ENCODE measurements at places on chromosomes 6 and 20.

DNA sequence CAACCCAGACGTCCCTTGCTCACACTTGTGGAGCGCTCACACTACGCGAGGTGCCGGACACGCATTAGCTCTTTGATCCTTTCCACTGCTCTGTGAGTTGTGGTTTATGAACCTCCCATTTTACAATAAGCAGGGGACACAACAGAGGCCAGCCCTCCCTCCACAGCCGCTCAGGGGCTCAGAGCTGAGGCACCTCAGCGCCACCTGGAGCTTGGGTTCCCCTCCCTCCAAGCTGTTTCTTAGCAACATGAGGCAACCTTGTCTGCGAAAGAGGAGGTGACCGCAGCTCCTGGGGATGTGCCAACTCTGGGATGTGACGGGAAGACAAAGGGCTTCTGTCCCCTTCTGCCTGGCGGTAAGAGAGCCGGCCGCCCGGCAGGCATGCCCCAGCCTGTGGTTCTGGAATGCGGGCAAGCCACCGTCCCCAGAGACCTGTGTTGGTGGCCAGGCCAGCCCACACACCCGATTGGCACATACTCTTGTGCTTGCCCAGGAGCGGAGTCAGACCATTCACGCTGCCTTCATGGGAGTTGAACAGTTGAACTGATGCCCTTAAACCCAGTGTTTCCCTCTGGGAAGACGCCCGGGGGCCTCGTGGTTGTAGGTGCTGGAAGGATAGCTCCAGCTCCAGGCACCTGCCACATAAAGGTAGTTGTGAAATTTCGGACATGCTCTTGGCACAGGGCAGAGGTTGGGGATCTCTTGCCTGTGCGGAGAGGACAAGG, 44.5 kb downstream of the RBM38 start:
- H3K4me3 ChIP-seq: peak overlapping the region; percentile 74
- no peaks in the 10 kb centered on the region for H3K27me3 ChIP-seq
- H3K36me3 ChIP-seq: no peaks in the 10 kb centered on the region
- no peak overlapping the region for H3K27ac ChIP-seq
- no peak for ATAC-seq

GRCh38 chr6:83470001-83470400, 39.1 kb upstream of the ME1 start:
- no peaks in the 10 kb centered on the region for H3K4me1 ChIP-seq
- H3K36me3 ChIP-seq: no peaks in the 10 kb centered on the region
- H3K4me3 ChIP-seq: no peak overlapping the region
- ATAC-seq: no peak

- ATAC-seq: no peak
- peaks cover 30% of the 10 kb centered on the region for H3K27me3 ChIP-seq
- H3K36me3 ChIP-seq: no peaks in the 10 kb centered on the region
- no peak overlapping the region for H3K4me3 ChIP-seq
- peaks cover 6% of the 10 kb centered on the region for H3K4me1 ChIP-seq
These were observed 61.4 kb upstream of the APCDD1L start for GRCh38 chr20:58576603-58576970.

GRCh38 chr6:68343901-68344300, 291.2 kb upstream of the ADGRB3 start:
- no peaks in the 10 kb centered on the region for H3K27me3 ChIP-seq
- no peaks in the 10 kb centered on the region for H3K4me1 ChIP-seq
- no peaks in the 10 kb centered on the region for H3K36me3 ChIP-seq
- no peak overlapping the region for H3K27ac ChIP-seq
- ATAC-seq: peak; percentile 39
- H3K4me3 ChIP-seq: no peak overlapping the region

GRCh38 chr6:105212587-105212986, 32.8 kb upstream of the POPDC3 start:
- peak; percentile 88 for ATAC-seq
- peaks cover 12% of the 10 kb centered on the region for H3K27me3 ChIP-seq
- peaks cover 5% of the 10 kb centered on the region for H3K4me1 ChIP-seq
- H3K27ac ChIP-seq: peak overlapping the region; percentile 87
- H3K4me3 ChIP-seq: peak overlapping the region; percentile 54

All from activated T-helper 17 cell treated with anti-CD3 and anti-CD28 coated beads, Interleukin-2, amount 50 U/mL, for 72 hours (primary cell).